Hematopoietic multipotent progenitor cell treated with erythropoietin and hydrocortisone succinate and interleukin-3 and kit ligand, for 8 days (in vitro differentiated cells): ENCODE measurements at places on chromosomes 5 and 9.

DNA sequence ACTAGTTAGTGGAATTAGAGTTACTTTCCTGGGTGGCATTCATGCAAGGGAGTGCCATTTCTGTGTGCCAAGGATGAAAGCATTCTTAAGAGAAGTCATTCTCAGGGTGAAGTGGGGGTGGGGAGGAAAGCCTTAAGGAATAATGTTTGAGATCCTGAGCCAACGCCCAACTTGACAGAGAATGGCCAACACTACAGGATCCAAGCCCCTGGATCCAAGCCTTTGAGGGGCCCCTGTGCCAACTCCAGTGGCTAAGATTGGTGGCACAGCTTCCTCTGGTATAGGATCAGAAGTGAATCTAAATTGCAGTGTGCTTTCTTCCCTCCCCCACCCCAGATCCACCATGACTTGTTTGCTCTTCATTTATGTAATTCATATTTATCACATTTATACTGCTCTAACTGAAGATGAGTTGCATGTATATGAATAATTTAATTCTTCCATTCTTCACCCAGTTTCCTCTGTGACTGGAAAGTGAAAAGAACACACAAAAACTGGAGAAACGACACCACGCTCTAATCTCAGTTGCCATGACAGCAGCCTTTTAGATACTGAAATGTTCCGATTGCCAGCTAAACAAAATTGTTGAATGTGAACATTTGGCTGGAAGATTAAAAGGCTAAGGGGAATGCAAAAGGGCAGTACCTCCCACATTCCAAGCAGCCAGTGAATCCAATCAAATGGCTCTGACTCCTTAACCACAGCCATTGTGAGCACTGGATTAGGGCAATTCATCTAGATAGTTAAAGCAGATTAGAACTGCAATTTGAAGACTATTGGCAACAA is 4.5 kb downstream of the ZNF608 start:
- no peak for DNase-seq

- DNase-seq, result no peak
Measured at GRCh38 chr9:120921661-120922181, 4.9 kb downstream of the TRAF1 start.

DNA sequence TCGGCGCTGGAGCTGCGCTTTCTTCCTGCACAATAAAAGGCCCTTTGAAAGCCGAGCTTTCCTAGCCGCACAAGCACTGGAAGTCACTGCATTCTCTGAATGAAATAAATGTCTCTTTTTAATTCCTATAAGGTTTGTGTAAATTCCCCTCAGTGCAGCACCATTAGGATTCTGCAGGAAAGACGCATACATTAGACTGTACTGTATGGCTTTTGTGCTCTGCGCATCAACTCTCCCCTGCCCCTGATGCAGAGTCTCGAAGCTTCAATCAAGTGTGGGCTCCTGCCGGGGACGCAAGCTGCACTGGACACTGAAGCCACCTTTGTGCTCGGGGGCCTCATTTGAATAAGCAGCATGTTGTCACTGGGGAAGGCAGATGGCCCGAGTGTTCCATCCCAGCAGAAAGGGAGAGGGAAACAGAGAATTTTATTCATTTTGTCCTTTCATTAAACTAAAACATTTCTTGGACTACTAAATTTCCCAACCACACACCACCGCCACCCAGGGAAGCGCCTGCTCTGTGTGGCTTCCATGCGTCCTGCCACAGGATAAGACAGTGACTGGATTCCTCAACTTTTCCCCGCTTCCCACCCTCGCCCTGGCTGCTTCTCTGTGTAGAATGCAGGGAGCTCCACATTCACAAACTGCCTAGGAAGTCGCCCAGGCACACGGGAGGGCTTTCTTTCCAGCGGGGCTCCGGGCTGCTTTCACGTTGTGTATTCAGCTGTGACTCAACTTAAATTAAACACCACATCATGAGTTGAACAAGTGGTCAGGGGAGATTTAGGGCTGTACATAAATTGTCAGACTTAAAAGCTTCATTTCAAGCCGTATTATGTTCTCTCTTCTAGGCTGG is 635.4 kb downstream of the IRX1 start:
- no peak for DNase-seq

GRCh38 chr9:114011313-114011712 is 66.8 kb downstream of the AMBP start:
- no peak for DNase-seq

DNA sequence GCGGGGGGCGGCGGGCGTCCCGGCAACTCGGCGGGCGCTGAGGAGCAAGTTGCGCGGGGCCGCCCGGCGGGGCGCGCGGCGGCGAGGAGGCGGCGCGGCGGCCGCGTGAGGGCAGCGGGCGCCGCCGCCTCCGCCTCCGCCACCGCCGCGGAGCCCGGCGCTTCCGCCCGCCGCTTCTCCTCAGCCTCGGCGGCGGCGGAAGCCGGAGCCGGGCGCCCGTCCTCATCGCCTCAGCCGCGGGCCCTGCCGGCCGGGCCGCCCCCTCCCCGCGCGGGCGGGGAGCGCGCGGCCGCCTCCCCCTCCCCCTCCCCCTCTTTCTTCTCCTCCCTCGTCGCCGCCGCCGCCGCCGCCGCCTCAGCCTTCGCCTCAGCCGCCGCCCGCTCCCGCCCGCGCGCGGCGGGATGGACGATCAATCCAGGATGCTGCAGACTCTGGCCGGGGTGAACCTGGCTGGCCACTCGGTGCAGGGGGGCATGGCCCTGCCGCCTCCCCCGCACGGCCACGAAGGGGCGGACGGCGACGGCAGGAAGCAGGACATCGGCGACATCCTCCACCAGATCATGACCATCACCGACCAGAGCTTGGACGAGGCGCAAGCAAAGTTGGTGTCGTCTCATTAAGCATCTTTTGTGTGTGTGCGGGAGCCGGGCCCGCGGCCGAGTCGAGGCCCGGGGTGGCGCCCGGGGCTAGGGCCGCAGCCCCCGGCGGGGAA is at the start of gene PBX3:
TSS of gene PBX3 (plus strand) at position 321 of the 712 bp plus-strand sequence.
- DNase-seq, result peak; percentile 51

GRCh38 chr5:9712506-9712905 is 82.4 kb upstream of the TAS2R1 start:
- no peak for DNase-seq

DNA sequence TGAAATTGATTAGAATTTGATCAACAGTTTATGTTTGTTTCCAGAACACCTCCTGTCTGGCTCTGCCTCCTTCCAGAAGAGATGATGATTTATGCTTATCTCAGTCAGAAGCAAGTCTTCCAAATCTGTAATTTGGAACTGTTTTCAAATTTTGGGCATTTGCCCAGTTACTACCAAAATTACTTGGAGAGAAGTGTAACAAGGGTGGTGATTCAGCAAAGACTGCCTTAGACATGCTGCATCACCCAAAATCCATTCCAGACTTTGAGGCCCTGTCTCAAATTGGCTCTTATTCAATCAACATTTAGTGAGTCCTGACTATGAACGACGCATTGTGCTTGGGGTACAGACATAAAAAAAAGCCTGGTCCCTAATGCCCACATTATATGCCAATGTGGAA is 89.4 kb downstream of the SH3TC2 start:
- no peak for DNase-seq
